ENCODE measurements at places on chromosomes 3 and 15.

- DNase-seq: no peak
Measured at GRCh38 chr15:64502551-64502950, 42.2 kb downstream of the ZNF609 start.

GRCh38 chr3:65907232-65908130 lies 131.2 kb downstream of the MAGI1 start:
- DNase-seq: no peak

- no peak for DNase-seq
Measured at GRCh38 chr3:54342676-54343075, 220.3 kb downstream of the CACNA2D3 start.

GRCh38 chr3:71069797-71070196 lies 513.7 kb downstream of the FOXP1 start:
- peak; percentile 49 for DNase-seq

GRCh38 chr3:127473244-127474024 lies 117.1 kb downstream of the TPRA1 start:
- no peak for DNase-seq

- DNase-seq: no peak
Measured at GRCh38 chr3:54366839-54367238, 244.5 kb downstream of the CACNA2D3 start.

- DNase-seq: no peak
Measured at GRCh38 chr3:108388136-108389132, 92.1 kb downstream of the HHLA2 start.

Measured in activated T-cell treated with anti-CD3 and anti-CD28 coated beads for 48 hours (primary cell).